ENCODE measurements at places on chromosomes 7 and 10.

DNA sequence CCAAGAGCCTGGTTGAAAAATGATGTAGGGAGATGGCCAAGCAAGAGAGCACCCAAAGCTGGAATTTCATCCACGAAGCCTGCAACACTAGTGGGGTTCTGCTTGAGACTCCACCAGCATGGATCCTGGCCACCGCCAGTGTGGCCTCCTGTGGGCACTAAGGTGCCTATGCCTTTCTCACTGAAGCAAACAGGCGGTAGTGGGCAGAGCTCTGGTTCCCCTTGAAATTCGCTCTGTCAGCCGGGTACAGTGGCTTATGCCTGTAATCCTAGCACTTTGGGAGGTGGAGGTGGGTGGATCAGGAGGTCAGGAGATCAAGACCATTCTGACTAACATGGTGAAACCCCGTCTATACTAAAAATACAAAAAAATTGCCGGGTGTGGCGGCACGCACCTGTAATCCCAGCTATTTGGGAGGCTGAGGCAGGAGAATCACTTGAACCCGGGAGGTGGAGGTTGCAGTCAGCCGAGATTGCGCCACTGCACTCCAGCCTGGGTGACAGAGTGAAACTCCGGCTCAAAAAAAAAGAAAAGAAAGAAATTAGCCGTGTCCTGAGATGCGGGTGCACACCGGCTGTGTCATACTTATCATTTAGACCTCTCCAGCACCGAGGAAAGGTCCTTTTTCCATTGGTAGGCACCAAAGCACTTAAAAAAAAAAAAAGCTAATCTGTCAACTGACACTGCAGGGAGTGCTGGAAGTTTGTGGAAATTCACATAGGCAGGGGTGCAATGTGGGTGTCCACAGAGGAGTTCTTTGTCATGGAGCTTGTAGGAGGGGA, 28.3 kb downstream of the CCM2 start:
- DNase-seq = no peak

DNA sequence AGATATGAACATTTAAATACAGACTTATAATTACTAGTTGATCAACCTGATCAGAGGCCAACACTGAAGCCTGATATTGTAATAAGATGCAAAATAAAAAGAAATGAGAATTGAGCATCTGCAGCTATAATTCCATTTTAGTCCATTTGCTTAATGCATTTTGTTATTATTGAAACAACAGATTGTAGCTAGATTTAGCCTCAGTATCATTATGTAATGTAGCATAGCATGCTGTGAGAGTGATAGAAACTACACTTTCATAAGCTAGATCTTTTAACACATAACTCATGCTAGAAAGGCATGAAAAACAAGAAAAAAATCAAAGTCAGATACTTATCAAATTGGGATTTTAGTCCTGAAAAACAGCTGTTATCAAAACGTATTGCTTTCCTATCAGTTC, 292.7 kb upstream of the ADARB2 start:
- DNase-seq = no peak

- DNase-seq = peak; percentile 23
Measured at GRCh38 chr7:82172017-82172416, 271.6 kb downstream of the CACNA2D1 start.

DNA sequence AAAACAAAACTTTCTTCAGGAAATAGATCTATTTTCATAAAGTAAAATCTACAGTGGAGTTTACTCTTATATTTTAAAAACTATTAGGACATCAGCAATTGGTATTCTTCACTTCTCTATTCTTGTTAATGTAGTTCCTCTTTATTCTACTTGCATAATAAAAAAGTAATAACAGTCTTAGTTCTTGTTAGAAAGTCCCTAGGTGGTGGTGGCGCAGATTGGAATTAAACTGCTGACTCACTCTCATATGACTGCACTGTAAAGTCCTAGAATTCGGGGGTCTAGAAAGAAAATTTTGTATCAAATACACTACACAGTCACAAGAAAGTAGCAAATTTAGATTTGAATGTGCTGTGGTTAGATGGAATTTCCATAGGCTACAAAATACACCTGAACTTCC, 44.6 kb upstream of the TES start:
- no peak for DNase-seq

DNA sequence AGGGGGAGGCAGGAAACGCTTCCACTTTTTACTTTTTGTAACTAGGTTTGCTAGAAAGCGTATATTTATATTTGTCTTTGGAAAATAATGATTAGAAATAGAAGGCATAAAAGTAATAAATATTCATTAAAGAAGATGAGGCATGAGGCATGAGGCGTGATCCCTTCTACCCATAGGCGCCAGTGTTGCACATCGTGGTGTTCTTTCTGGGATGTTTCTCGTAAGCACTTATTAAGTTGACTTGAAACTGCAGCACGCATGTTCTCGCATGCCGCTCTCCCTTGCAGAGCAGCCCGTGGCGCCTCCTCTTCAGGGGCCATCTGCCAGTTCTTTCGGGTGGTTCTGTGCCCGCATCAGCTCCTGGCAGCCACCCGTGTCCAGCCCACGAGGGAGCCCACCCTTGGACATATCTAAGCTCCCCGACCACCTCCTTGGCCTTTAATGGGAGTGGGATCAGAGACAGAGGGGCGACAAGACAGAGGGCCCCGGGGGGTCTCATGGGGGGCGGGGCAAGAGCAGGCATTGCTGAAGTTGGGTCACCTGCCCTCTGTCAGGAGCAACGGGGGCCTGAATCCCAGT, 28.5 kb upstream of the CSGALNACT2 start:
- DNase-seq = no peak

- DNase-seq = peak; percentile 8
Measured at GRCh38 chr10:50381642-50382041, 130.3 kb upstream of the ASAH2 start.

DNA sequence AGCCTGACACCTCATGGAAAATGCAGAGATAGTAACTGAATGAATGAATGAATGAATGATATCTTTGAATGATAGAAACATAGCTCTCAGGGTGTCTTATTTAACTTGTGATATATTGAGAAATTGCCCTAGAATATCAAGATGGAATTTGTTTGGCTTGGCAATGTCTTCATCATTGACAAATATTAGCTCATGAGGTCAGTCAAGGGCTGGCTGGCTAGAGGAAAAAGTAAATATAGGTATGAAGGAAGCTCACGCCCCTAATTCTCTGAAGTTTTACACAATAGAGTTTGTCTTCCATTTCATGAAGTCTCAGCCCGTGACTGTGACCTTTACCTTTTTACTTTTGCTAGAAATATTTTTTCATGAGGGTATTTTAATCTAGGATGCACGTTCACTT, 305.2 kb downstream of the ADARB2 start:
- no peak for DNase-seq

DNA sequence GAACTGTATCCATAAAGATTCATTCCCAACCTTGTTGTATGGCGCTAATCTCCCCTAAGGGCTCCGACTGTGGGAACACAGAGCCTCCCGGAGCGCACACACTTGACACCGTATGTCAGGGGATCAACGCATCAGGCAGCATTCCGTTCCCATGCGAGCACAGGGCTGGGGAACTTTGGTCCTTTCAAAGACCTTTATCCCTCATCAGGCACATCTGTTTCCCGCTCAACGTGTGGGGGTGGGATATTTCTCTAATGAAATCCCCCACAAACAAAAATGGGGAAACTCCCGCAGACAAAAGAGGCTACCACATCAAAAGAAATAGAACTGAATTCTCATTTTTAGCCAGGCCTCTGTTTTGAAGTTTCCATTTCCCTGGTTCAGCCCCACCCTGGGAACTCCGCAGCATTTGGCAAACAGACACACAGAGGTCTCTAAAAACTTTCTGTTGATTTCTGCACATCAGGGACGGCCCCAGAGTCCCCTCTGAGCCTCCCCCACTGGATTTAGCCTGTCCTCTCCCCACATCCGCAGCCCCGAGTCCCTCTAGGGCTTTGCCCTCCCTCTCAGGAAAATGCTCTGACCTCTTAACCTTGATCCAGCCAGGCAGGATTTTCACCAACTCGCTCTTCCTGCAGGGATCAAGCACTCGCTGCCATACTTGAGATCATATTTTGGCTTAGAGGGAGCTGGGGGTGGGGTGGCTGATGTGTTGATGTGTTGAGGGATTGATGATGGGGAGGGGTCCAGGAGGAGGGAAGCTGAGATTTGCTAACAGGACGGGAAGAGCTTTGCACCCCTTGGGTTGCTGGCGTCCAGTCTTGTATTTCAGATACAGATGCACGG, 6.6 kb downstream of the CPA5 start:
- no peak for DNase-seq

DNA sequence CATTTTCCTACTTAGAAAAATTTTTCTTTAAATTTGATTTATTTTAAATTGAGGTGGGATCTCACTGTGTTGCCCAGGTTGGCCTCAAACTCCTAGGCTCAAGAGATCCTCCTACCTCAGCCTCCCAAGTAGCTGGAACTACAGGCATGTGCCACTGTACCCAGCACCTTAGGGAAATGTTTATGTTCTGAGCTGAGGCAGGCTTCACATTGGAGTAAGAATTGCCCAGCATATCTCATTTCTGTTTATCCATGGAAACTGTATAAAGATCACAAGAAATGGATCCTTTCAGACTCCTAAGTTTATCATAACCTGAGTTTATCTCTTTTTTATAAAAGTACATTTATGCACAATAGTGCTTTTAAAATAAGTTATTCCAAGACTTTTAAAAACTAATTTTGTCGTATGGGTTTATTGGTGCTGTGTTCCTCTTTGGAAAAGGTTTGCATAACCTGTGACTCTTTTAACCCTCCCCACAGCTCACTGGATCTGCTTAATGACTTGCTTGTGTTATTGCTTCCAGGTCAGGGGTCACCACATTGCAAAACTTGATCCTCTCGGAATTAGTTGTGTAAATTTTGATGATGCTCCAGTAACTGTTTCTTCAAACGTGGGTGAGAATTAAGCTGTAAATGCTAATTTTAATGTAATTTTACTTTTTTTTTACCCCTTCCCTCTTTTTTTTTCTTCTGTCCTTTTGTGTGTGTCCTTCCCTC, 40.7 kb downstream of the OGDH start:
- DNase-seq = no peak

GRCh38 chr10:125107166-125107949, 53.0 kb downstream of the CTBP2 start:
- no peak for DNase-seq

- no peak for DNase-seq
Measured at GRCh38 chr10:36817898-36818297, 307.5 kb upstream of the ANKRD30A start.

DNA sequence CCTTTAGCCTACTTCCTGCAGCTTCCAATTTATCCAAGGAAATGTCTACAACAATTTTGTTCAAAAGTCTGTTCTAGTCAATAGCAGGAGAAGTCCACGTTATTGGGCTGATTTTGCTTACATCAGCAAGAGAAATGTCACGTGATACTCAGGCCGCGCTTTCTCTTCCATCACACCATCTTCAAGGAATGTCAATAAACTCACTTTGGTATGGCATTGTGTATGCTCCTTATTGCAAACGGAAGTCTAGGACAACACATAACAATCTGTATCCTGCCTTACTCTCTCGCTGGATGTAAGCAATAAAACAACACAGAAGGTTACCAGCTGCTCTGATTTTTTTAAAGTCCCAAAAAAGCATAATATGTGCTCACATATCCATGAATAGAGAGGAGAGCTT, 17.1 kb upstream of the STK17A start:
- no peak for DNase-seq

- DNase-seq = no peak
Measured at GRCh38 chr10:8418631-8419030, 364.1 kb downstream of the GATA3 start.

GRCh38 chr10:83522881-83523386, 616.4 kb upstream of the GHITM start:
- peak; percentile 20 for DNase-seq

DNA sequence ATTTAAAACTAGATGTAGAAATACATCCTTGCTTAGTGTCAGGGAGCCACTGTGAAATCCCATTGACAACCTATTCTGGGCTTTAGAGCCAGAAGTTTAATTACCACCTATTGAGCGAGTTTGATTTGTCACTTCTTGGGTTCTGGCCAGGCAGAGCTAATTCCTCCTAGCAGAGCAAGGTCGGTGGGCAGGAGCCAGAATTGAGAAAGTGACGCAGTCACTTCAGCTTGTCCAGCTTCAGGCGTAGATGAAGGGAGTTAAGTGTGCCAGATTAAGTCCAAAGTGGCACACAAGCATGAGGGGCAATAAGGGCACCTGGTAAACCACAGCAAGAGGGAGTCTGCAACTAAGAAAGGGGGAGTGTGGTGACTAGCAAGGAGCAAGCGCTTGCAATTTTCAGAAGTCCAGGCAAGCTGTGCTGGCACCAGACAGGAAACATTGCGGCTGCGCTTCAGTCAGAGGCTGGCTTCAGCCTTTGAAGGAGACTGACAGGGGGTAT, 119.4 kb downstream of the ST7 start:
- DNase-seq = peak; percentile 88

DNA sequence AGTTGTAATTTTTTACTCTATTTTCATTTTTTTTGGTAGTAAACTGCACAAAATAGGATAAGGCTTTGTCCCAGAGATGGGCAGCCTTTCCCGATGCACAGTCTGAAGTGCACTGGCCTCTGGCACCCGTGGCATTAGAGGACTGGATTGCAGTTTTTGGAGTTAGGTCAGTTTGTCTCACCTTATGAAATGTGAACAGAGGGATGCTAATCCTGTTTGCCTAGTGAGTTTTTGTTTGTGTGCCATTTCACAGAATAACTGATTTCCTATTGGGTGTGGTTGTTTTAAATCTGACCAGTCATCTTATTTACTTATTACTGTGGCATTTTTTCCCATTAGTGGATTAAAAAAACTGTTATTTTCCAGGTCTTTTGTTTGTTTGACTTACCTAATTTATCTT, 109.5 kb upstream of the GATA3 start:
- no peak for DNase-seq

GRCh38 chr7:136868496-136869000, at the start of gene CHRM2:
TSS of gene CHRM2 (plus strand) at chr7:136868652. CDS start at chr7:137014866, 146,214 bp downstream.
- no peak for DNase-seq

- no peak for DNase-seq
Measured at GRCh38 chr10:6579183-6579903, 733 bp downstream of the PRKCQ start.

- DNase-seq = no peak
Measured at GRCh38 chr10:11913079-11913641, 90.0 kb downstream of the PROSER2 start.

Measured in NCI-H446 treated with DMSO at 0.1 percent for 48 hours (cell line).